Panc1 (cell line): ENCODE measurements at places on chromosomes 7 and 10.

- DNase-seq, result no peak
Measured at GRCh38 chr10:60989400-60989876, 45.5 kb upstream of the RHOBTB1 start.

DNA sequence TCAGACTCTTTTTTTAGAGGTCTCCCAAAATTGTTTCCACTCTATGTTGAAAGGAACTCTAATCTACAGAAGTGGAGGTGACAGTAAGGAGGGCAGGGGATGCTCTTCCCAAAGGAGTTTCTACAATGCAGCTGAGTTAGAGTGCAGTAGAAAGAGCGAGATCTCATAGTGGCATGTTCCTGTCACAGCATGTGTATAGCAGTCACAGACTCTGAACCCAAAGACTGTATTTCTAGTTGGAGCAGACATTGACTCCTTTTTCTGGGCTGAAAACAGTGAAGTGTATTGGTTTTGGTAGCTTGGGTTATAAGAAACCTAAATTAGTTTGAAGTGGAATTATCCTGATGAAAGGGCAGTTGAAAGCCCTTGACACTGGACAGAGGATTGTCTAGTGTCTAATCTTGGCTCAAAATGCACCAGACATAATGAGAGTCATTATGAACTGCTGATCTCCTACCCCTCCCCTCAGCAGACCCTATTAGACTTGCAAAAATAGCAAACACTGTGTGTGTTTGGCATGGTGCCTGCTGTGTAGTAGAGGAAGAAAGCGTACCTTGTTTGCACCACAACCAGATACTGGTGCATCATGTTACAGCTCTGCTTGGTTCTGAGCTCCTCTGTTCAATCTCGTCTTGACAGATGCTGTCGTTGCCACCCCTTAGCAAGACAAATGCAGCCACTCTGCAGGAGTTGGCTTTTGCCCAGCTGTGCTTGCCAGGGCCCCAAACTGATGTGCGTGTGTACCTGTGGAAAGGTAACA, 336.0 kb downstream of the AUTS2 start:
- no peak for DNase-seq

DNA sequence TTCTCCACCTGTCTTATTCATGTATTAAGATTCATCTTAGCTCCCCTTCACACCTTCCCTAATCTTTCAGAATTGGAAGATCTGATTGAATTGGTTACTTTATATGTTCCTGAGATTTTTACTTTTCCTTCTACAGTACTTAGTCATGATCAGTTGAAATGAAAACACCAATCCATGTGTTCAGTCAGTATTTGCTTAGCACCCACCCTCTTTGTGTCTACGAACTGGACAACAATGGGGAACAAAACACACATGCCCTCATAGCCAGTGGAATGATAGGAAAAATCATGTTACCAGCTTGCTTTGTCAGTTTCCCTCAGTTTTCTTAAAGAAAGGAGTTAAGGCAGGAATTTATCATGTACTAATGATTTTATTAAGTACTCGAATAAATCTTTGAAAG, 2.0 kb downstream of the MASTL start:
- no peak for DNase-seq

GRCh38 chr7:37518266-37518665, 69.6 kb upstream of the ELMO1 start:
- no peak for DNase-seq

DNA sequence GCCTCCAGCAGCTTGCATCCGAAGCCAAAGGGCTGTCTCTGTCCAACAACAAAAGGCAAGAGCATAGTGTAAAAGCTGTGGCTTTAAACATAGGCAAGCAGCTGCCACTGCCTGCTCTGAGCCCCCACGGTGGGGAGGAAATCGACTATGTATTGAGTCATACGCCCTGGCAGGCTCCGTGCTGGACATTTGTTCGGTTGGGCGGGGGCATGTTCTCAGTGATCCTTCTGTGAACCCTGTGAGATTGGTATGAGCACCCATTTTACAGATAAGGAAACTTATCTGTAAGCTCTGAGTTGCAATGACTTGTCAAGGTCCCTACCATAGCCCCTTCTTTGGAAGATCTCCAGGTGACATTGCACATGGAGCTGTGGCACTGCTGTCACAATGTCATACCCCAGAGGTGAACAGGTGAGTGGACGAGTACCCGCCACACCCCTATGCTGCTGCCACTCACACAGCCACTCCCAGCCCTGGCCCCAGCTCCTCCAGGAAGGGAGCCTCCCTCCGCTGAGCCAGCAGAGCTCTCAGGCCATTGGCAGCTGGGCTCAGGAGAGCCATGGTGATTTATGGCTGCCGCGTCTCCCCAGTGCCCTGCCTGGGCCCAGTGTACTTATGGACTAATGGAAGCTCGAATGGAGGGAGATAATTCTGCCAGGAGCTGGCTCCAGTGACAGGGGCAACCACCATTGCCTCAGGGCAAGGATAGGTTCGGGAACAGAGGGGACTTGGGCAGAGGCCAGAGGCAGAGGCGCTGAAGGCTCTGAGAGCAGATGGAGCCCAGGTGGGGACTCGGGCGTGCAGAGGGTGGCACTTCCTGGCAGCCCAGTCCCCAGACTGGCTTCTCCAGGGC, 43.7 kb downstream of the UNC5B start:
- DNase-seq, result no peak

GRCh38 chr10:35481413-35481812, 123.7 kb upstream of the GJD4 start:
- DNase-seq, result no peak

GRCh38 chr7:55020466-55020871, 1.7 kb downstream of the EGFR start:
- DNase-seq, result no peak

DNA sequence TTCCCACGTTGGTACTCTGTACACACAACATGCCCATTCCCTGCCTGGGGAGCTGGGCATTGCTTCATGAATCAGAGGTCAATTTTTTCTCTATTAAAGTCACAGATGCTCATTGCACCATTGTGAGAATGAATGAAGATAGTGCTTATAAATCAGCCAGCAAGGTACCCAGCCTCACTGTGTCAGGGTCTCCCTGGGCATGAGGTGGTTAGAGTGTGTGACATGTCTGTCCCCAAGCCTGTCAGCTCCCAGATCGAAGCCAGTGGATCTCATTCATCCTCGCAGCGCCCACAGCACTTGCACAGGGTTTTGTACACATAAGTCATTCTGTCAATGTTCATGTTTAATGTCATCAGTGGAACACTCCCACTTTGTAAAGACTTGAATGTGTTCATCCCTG, 126.8 kb downstream of the EGFR start:
- no peak for DNase-seq

- no peak for DNase-seq
Measured at GRCh38 chr10:53453196-53453595, 680.6 kb upstream of the MBL2 start.

DNA sequence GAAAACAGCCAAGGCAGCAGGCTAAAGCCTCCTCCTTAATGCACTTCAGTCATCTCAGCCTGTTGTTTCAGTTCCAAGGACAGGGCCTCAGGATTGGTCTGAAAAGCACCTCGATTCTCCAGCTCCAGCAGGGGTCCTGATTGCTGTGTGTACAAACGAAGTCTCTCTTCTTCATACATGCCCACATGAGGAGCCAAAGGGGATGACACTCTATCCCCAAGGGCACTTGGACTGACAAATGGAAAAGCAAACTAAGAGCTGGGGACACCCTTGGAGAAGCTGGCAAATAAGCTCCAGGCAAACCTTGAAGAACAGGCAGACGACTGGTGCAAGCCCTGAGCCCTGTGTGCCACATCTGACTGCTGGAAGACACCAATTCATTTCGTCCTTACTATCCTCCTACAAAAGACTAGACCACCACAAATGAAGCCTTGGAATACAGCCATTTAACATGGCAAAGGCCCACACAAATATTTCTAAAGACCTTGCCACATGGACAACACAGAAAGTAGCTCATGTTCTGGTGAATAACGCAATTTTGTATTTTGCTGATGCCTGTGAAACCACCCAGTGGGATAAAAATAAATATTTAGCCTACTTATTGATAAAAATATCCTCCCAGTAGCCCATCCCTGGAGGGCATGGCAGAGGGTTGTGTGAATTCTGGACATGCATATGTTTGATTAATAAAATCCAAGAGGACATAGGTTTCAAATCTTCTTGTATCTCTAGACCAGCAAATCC, 61.9 kb downstream of the PARD3 start:
- DNase-seq, result no peak
